ENCODE measurements at places on chromosomes 4 and X.

- no peak for DNase-seq
Measured at GRCh38 chr4:66647476-66647875, 897.8 kb downstream of the CENPC start.

- DNase-seq: no peak
Measured at GRCh38 chrX:19174401-19175025, 52.2 kb upstream of the ADGRG2 start.

- no peak for DNase-seq
Measured at GRCh38 chr4:16896881-16897750, 1.3 kb downstream of the LDB2 start.

GRCh38 chrX:149365552-149365951 lies 139.6 kb downstream of the IDS start:
- no peak for DNase-seq

DNA sequence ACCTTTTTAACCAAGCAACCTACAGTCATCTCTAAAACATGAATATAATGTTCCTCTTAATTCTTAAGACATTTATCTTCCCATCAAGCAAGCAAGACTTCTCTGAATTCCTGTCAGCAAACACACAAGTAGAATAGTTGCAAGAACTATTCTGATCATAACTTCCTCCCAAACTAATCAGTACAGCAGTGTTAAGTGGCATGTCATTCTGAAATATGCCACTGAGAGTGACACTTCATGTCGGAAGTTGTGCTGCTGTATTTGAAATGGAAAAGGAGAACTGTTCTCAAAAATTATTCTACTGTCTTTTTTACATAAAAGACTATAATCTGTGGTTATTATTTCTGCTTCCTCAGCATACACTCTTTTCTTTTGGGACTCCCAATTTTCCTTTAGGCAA lies 546.6 kb downstream of the PCDH18 start:
- DNase-seq: no peak

DNA sequence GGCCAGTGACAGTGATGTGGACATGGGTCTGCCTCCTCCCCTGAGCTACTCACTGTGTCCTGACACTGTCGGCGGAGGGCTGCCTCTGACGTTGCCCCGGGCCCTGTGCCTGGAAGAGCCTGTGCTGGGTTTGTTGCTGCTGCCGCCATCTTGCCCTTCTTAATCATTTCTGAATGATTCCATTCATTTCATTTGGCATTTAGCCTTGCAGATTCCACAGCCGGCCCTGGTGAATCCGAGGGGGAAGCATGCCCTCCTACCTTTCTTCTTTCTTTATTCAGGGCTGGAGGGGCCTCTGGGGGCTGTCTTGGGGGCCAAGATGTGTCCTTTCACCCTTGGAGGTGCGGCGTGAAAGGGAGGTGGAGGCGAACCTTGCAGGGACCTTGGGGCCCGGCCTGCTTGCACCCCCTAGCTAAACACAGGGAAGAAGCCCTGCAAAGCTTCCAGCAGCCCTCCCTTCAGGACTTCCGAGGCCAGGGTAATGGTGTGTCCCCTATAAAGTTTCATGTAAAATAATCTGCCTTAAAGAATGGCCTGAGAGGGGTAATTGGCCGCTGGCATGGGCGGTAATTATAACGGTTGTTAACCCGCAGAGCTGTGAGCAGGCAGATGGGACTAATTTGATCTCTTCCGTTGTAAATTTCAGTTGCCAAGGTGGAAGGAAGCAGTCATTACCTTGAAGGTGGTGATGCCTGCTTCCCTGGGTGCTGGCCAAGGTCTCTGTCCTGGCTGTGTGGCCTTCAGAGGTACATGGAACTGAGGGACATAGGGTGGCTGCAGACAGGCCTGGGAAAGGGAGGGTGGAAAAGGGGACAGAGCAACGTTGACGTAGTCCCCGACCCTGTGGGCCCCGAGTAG lies 92.3 kb downstream of the PSAPL1 start:
- DNase-seq: no peak

- DNase-seq: no peak
Measured at GRCh38 chrX:29254515-29254914, 667.3 kb downstream of the IL1RAPL1 start.

DNA sequence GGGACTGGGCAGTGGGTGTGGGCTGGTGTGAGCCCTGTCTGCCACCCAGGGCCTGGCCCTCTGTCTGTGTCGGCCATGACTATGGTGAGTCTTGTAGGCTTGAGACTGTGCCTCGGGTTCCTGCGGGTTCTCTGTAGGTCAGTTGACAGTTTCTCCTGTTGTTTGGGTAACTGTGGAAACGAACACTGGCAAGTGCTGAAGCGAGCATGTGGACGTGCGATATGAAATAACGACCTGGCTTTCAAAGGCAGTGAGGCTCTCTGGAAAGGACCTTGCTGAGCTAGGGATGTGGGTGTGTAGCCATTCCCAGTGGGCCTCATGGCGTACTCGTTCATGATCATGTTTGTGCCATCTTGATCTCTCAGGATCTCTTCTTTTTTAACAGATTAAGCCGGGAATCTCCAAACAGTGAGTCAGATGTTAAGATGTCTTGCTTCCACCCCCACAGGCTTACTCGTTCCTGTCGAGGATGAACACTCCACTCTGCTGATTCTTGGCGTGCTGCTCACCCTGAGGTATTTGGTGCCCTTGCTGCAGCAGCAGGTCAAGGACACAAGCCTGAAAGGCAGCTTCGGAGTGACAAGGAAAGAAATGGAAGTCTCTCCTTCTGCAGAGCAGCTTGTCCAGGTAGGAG lies 41.3 kb downstream of the HTT start:
- DNase-seq: no peak

DNA sequence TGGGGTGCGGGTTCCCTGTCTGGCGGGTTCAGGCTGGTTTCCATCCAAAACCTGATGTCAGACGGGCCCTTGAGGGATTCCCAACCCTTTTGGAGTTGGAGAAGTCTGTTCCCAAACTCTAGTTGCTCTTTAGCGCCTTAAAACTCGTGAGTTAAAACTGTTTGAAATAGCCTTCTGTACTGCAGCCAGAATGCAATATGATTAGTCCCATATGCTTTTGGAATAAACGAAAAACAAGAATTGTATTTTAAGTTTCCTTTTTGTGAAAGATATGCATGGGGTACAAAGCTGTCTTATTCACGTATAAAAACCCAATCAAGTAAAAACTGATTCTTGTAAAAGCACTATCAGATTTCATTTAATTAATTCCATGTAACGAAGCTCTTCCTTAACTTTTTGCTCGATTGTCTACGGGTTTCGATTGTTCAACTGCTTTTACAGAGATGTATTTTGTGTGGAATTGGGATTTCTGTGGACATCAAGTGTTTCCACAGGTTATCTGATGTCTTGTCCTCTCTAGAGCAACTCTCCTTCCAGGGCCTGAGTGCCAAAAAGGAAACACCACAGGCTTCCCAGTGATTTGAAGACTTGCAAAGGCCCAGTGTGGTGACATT lies 49.5 kb downstream of the CLDN34 start:
- DNase-seq: no peak

GRCh38 chrX:107894038-107894437 lies 68.4 kb downstream of the MID2 start:
- DNase-seq: peak; percentile 63

- no peak for DNase-seq
Measured at GRCh38 chrX:154046031-154046781, 26.5 kb upstream of the IRAK1 start.

DNA sequence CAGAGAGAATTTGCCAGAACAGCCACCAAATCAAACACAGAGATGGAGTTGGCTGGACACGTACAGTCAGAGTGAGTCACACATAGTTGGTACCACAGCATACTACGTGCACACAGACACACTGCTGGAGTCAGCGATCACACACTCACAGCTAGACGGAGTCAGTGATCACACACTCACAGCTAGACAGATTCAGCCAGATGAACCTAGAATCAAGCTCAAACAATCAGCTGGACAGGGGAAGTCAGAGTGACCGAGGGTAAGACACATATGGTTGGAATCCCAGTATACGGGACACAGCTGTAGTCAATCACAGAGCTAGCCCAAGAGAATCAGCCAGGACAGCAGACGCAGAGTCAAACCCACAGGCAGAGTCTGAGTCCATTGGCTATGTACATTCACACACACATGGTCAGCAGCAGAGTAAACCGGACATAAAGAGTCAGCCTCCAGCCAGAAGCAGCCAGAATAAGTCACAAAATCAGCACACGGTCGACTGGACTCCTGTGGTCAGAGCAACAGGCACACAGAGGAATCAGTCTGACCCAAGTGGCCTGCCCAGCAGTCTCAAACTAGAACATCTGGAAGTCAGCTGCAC lies 4.6 kb downstream of the SLC38A5 start:
- no peak for DNase-seq

- DNase-seq: no peak
Measured at GRCh38 chrX:72475338-72475737, 97.3 kb downstream of the HDAC8 start.

- DNase-seq: no peak
Measured at GRCh38 chr4:6991771-6992557, 51.2 kb upstream of the TADA2B start.
